ENCODE measurements at places on chromosomes 3 and 15.

DNA sequence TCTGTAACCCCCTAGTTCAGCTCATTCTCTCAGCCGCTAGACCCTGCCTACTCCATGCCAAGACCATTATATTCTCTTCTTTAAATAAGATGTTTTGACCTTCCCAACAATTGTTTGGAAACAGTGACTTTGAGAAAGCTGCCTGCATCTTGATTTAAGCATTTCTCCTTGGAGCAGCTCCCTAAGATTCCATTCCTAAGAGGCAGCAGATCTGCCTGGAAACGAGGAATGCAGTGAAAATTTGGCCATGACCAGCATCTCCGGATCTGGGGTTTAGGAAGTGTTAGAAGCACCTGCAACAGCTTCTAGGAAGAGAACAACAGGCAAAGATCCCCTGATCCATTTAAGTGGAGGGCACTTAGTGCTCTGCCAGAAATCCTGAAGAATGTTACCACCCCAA lies 235.7 kb downstream of the NTRK3 start:
- DNase-seq, result no peak

- DNase-seq, result no peak
Observed at GRCh38 chr3:29436612-29437323, 155.9 kb downstream of the RBMS3 start.

GRCh38 chr15:35697549-35698299 lies 151.8 kb upstream of the DPH6 start:
- no peak for DNase-seq

DNA sequence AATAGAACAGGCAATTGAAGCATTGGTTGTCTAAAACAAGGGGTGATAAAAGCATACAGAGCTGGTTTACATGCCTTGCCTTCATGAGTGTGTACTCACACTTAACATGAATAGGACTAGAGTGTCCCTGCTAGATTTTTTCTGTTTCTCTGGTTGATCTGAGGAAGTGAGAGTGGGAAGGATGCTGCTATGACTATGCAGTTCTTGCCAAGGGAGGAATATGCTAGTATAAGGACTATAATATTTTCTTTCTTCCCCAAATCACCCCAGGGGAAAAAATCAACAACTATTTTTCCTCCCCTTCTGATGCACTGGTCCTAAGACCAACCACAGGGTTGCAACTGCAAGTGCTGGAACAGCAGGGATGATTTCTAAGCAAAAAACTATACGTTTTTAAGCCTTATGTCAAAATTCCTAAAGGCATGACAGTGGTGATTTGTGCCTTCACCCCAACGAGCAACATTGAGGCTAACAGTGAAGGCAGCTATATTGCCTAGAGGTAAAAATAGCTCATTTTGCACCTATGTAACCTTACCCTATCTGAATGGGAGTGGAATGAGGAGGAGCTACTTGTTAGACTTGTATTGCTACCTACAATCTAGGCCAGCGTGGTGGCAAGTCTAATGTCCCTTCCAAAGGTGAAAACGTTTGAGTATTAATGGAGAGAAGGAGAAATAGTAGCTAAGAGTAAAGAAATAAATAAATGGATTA lies 33.5 kb upstream of the USP8 start:
- DNase-seq, result no peak

- DNase-seq, result peak; percentile 49
Observed at GRCh38 chr3:119279584-119280243, 14.5 kb upstream of the ARHGAP31 start.

GRCh38 chr3:23550402-23550801 lies 255.4 kb upstream of the UBE2E1 start:
- DNase-seq, result no peak

GRCh38 chr3:73451301-73451944 lies 173.3 kb downstream of the PDZRN3 start:
- DNase-seq, result peak; percentile 38

- DNase-seq, result peak; percentile 85
Observed at GRCh38 chr3:70684701-70685100, 372.3 kb upstream of the MDFIC2 start.

DNA sequence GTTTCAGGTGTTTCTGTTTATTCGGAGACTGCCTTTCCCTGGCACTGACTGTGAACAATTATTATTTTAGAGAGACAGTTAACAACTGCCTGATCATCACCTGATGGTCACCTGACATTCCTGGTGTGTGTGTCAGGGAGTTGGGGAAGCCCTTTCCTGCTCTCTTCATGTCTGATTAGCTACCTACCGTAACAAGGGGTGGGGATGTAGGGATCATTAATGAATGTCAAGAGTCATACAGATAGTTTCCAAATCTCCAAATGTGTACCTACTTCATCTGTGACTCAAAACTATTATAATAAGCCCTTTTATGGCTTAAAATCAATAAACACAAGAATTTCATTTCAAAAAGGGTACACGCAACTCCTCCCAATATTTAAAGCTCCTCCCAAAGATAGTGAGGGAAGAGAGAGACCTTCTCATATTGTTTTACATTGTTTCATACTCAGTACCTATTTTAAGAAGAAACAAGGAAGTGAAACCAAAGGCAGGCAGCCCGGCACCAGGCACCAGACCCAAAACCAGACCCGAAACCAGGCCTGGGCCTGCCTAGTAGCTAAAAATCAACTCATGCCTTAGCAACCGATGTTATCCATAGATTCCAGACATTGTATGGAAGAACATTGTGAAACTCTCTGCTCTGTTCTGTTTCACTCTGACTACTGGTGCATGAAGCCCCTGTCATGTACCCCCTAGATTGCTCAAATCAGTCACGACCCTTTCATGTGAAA lies 844.9 kb upstream of the ALCAM start:
- DNase-seq, result no peak
